ENCODE measurements at places on chromosomes 4 and X.

GRCh38 chr4:173038192-173038896, 130.3 kb upstream of the GALNT7 start:
- DNase-seq = no peak

DNA sequence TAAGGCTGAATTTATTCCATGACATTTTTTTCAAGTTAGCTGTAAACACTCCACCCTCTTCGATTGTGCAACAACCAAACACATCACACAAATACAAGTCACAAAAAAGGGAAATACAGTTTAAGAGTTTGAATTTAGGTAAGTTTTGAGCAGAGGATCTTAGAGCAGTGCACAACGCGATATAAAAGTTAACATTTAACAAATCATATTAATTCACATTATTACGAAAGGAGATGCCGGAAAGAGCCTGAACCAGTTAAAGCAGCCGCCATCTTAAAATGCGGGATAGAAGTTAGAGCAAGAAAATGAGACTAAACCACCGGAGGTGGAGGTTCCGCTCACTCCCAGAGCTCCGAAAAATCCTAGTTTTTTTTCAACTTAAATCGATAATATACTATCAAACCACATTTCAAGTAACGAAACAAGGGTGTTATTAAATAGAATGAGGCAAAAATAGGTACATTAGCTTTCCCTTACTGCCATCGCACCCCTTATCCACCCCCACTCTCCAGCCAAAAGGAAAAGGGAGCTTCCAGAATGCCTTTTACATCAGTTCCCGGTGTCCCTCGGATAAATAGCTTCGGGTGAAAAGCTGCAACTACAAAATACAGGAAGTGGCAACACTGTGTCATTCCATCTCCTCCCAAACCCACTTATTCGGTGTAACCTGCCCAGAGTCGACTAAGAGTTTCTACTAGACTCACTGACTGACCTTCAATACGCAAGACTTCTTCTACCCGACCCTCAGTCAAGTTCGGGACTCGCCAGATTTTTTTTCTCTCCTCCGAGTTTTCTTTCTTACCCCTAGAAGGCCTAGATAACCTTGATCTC, 1.9 kb downstream of the UBE2D3 start:
- no peak for DNase-seq

DNA sequence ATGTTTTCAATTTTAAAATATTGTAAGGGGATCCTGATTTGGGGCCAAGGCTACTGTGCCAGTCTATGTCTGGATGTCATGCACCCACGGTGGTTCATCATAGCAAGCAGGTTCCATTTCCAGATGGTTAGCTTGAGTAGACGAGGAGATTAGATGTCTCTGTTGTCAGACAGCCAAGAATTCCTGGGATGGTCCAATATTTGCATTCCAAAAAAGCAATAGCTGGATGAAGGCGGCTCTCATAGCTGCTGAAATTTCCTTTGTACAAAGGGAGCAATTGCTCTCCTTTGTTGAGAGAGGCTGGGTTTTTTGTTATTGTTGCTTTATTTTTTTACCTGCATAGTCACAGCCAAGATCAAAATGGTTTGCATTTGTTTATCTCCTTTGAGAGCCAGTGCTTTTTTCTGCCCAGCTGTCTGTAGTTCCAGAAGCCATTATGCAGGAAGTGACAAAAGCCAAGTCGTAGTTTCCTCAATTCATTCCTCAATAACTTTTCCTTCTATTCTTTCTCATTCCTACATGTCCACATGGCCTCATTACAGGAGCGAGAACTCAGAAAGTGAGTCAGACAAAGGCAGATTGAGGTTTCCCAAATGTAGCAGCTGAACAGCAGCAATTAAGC, 107.9 kb downstream of the MMRN1 start:
- no peak for DNase-seq

GRCh38 chrX:69361311-69361845, 142.7 kb upstream of the NALF2 start:
- no peak for DNase-seq

- no peak for DNase-seq
These were observed 33.2 kb upstream of the SLC9A7 start for GRCh38 chrX:46791927-46792809.

- DNase-seq = peak; percentile 78
These were observed 85.9 kb downstream of the GATB start for GRCh38 chr4:151674804-151675391.

DNA sequence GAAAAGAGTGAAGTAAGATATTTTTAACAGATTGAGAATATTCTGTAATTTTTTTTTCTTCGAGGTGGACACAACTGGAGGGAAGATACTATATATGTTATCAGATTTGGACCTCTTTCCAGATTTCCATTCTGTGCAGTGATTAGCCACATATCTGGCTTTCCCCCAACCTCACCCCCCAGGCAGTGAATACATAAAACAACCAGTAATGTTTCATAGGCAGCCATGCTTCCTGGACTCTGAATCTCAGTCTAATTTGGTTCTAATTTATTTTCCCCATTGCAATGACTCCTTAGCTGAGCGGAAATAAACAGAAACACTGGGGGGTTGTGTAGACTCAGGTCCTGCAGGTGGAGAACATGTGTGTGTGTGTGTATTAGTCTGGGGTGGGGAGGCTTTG, 226.5 kb downstream of the FBXW7 start:
- no peak for DNase-seq

DNA sequence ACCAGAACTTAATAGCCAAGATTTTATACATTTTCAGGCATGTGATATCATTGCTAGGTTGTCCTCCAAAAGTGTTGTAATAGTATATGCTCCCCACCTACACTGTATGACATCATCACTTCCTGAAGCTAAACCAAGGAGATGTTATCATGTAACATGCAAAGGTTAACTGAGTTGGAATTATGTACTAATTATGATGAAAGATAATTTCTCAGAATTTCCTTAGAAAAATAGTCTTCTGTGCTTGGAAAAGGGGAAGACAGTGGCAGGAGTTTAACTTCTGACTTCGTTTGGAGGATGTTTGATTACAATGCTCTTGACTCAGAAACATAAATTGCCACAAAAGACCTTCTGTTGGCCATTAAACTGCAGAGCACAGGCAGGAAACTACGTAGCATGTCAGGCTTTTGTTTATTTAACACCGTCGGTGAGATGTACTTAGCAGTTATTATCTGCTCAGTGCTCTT, 83.6 kb upstream of the GUCY1A1 start:
- no peak for DNase-seq

GRCh38 chrX:17788439-17788838, 51.1 kb downstream of the SCML1 start:
- DNase-seq = peak; percentile 64

DNA sequence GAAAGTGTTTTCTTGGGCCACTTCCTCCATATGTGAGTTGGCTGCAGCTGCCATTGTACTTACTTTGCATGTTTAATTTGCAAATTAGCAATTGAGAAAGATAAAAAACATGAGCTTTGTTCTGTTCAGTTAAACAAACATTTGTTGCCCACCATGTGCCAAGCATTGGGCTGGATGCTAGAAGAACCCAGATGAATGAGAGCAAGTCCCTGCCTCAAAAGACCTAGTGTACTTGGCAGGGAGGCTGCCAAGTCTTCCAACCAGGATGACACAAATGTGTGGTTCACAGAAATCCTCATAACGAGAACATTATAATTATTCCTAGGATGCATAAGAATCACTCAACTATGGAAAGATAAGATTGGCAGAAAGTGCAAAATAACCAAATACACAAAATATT, 66.7 kb downstream of the GPM6A start:
- DNase-seq = no peak

- no peak for DNase-seq
These were observed 50.4 kb upstream of the RPA4 start for GRCh38 chrX:96833333-96833732.

- no peak for DNase-seq
These were observed 23.8 kb upstream of the ADH7 start for GRCh38 chr4:99458911-99459447.

DNA sequence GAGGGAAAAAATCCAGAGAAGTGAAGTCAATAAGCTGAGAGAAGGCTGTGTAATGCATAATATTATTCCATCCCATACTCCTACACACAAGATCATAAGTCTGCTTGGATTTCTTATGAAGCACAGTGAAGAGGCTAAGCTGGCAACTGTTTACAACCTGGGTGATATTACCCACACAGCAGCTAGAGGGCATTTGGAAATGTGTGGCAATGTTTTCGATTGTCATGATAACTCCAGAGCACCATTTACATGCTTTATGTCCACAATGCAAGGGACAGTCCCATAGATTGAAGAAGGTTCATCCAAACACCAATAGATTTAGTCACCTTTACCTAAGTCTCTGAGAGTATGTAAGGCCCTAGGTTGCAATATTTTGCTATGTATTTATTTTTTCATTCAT, 412.2 kb downstream of the PPP3CA start:
- no peak for DNase-seq

DNA sequence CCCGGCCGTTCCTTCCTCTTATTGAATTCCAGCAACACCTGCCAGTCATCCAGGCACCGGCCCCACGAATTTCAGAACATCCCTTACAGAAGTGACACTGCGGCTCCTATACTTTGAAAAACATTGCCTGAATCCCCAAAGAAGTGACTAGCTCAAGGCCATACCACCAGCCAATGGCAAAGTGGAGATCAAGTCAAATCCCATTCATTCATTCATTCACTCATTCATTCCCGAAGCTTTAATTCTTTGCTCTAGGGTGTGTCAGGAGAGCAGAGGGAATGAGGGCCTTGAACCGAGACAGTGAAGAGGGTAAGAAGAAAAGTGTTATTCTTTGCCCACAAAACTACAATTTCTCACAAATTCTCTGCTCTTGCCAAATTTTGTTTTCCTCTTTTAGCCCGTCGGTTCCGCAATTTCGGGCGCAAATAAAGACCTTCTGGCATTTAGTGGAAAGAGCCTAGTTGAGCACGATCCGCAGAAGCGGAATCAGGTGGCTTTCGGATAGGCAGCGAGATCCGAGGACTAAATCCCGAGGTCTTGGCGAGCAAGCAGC, 824 bp upstream of the HMGB3 start:
- no peak for DNase-seq

- peak; percentile 16 for DNase-seq
These were observed 6.4 kb upstream of the UBA1 start for GRCh38 chrX:47187106-47187677.

DNA sequence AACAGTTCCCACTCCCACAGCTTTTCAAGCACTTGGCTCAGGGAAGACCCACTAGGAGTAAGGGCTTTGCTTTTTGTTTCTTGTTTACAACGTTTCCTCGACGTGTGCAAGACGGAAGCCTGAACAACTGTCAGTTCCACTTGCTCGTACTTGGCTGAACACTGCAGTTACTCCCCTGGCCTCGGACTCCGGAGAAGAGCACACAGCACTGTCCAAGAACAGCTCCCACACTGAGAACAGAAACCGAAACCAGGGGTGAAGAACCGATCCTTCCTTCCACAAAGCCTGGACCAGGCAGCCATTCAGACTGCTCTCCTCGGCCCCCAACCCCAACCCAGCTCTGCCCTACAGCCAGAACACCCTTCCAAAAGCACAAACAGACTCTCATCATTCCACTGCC, 25.5 kb downstream of the IRF2 start:
- DNase-seq = no peak

DNA sequence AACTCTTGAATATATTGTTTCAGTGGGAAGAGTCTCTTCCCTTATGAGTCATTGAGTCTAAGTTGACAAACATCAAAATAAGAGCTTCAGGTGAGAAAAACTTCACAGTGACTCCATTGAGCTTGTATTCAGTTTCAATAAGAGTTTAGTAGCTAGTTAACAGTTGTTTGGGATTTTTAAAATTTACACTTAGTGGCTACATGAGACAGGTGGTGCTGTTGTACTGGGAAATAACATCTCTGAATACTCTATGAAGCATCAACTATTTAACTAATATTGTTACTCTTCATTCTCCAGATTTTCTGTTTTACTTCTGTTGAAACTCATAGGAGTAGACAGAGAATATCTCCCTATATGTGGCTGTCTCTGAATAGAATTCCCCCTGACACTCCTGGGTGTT, 1609.1 kb downstream of the C4orf33 start:
- no peak for DNase-seq

- no peak for DNase-seq
These were observed 127.1 kb downstream of the RBM46 start for GRCh38 chr4:154908168-154908567.

DNA sequence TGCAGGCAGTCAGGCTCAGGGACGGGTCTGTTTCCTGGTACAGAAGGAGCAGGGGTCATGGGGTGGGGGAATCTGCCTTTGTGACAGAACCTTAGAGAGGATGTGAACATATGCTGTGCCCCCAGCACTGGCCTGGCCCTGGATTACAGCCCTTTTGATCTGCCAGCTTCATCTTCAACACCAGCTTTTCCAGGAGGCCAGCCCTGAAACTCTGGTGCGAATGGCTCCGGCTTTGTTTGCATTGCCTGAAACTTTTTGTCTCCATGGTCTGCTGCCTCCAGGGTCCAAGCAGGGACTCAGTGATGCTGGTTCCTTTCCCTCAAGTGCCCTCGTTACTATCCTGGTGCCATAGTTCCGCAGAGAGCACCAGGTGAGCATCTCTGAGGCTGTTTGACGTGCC, 2.1 kb downstream of the CNGA2 start:
- no peak for DNase-seq

DNA sequence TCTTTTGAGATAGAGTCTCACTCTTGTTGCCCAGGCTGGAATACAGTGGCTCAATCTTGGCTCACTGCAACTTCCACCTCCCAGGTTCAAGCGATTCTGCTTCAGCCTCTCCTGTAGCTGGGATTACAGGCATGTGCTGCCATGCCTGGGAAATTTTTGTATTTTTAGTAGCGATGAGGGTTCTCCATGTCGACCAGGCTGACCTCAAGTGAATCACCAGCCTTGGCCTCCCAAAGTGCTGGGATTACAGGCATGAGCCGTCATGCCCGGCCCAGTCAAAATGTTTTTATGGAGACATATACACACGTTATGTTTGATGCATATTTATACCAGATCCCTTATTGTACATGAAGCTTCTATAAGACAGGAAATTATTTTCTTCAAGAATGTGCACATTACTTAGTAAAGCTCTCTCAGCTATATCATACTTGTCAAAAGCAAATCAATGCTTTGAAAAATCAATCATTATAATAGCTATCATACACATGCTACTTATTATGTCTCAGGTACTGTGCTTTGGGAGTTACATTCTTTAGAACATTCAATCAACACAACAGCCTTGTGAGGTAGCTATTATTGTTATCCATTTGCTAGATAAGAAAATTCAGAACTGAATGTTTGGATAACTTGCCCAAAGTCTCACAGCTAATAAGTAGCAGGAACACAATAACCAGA, 269.2 kb downstream of the FSTL5 start:
- no peak for DNase-seq

GRCh38 chr4:62077406-62077805, 877.3 kb downstream of the ADGRL3 start:
- DNase-seq = no peak
